ENCODE measurements at places on chromosomes 2 and 18. TPM values are rescaled to one million over a fixed set of nuclear protein-coding genes. Genes with fewer than 3 reads are reported as not detected.

The FBXO15 gene
- total RNA-seq, result 0.93 TPM

The NEUROD1 gene
- total RNA-seq, result 0.60 TPM

GRCh38 chr18:77127769-77128671 lies 4.6 kb downstream of the MBP start:
- DNase-seq, result peak; percentile 59
- H3K4me1 ChIP-seq, result no peaks in the 10 kb centered on the region
- no peaks in the 10 kb centered on the region for H3K27me3 ChIP-seq
- peak overlapping the region; percentile 54 for H3K27ac ChIP-seq
- no peak overlapping the region for H3K4me3 ChIP-seq

The CD226 gene
- 0.07 TPM for total RNA-seq

The HSBP1L1 gene
- 55.2 TPM for total RNA-seq

DNA sequence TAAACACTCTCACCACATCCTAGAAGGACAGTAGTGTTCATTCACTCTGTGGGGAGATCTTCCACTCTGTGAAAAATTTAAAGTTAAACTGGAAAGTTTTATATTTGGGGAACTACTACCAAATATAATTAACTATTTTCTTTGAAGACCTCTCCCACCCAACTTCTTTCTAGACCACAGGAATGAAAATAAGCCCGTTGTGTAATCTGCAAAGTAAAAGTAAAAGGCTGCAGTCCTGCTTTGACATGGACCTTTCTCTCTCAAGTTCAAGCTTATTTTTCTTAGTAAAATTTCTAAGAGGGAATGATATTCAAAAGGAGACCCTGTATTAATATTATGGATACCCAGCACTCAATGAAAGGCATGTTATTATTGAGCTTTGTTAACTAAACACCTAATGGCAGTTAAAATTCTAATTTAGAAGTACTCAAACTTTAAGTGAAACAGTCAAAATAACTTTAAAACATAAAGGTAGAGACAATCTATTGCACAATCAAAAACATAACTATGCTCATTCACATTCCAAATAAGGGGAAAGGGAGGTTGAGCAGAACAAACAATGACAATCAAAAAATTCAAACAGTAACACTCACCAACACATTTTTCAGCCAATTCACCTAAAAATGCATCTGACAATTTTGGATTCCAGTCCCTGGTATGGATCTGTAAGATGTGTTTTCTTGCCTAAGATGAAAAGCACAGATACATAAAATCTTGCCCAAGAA lies 98.5 kb downstream of the ATAD2B start:
- no peak overlapping the region for H3K4me3 ChIP-seq
- no peaks in the 10 kb centered on the region for H3K27me3 ChIP-seq
- H3K36me3 ChIP-seq, result no peaks in the 10 kb centered on the region
- no peak for DNase-seq
- H3K4me1 ChIP-seq, result no peaks in the 10 kb centered on the region

- H3K4me1 ChIP-seq, result no peaks in the 10 kb centered on the region
- H3K4me3 ChIP-seq, result no peak overlapping the region
- H3K27ac ChIP-seq, result no peak overlapping the region
- no peaks in the 10 kb centered on the region for H3K27me3 ChIP-seq
- no peak for DNase-seq
Measured at GRCh38 chr18:48627216-48627615, 88.4 kb downstream of the CTIF start.

DNA sequence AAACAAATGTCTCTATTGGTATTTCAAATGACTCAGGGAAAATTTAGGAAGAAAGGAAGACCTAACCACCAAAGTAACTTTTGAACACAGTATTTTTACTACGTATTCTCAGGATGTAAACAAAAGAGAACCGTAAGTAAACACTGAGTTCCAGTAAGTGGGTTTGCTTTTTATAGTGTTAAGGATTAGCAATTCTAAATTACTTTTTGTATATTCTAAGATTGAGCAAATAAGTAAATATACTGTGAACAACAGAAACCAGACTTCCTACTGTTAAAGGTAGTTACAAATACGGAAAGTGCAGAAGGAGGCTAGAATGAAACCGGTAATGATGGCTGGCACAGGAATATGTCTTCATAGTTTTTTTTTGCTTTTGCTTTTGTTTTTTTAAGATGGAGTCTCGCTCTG lies 31.5 kb downstream of the SESTD1 start:
- peak overlapping the region; percentile 14 for H3K27ac ChIP-seq
- no peak overlapping the region for H3K4me3 ChIP-seq
- peaks cover 6% of the 10 kb centered on the region for H3K4me1 ChIP-seq
- no peak for DNase-seq

- peak; percentile 44 for DNase-seq
- peaks cover 19% of the 10 kb centered on the region for H3K4me1 ChIP-seq
- peak overlapping the region; percentile 15 for H3K27ac ChIP-seq
- no peaks in the 10 kb centered on the region for H3K36me3 ChIP-seq
- H3K27me3 ChIP-seq, result no peaks in the 10 kb centered on the region
- no peak overlapping the region for H3K4me3 ChIP-seq
Measured at GRCh38 chr2:37616677-37617005, 54.8 kb downstream of the CDC42EP3 start.

GRCh38 chr2:147829106-147829505 lies 15.7 kb upstream of the ACVR2A start:
- no peaks in the 10 kb centered on the region for H3K36me3 ChIP-seq
- no peaks in the 10 kb centered on the region for H3K4me1 ChIP-seq
- no peaks in the 10 kb centered on the region for H3K27me3 ChIP-seq
- no peak overlapping the region for H3K4me3 ChIP-seq

DNA sequence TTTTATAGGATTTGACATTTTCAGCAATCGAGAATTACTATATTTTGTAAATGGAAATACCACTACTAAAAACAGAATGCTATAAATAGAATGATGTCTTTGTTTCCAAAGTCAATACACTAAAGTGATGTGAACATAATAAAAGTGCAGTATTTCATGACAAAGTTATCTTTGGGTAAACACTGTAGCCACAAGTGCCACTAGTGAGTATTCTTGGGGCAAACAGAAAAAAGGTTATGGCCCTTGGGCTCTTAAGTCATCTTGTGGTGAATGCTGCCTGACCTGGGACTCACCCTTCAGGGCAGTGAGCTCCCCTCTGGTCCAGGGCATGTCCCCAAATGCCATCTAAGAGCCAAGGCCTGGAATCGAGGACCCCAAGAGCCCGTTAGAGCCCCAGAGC lies 99.2 kb upstream of the KYNU start:
- no peaks in the 10 kb centered on the region for H3K36me3 ChIP-seq
- no peaks in the 10 kb centered on the region for H3K4me1 ChIP-seq
- no peak overlapping the region for H3K4me3 ChIP-seq
- H3K27me3 ChIP-seq, result no peaks in the 10 kb centered on the region
- H3K27ac ChIP-seq, result peak overlapping the region; percentile 25

- H3K27me3 ChIP-seq, result no peaks in the 10 kb centered on the region
- H3K4me3 ChIP-seq, result no peak overlapping the region
- no peak for DNase-seq
- H3K4me1 ChIP-seq, result no peaks in the 10 kb centered on the region
Measured at GRCh38 chr2:215404348-215405012, 31.4 kb downstream of the FN1 start.

The RTP5 gene
- not detected for total RNA-seq

DNA sequence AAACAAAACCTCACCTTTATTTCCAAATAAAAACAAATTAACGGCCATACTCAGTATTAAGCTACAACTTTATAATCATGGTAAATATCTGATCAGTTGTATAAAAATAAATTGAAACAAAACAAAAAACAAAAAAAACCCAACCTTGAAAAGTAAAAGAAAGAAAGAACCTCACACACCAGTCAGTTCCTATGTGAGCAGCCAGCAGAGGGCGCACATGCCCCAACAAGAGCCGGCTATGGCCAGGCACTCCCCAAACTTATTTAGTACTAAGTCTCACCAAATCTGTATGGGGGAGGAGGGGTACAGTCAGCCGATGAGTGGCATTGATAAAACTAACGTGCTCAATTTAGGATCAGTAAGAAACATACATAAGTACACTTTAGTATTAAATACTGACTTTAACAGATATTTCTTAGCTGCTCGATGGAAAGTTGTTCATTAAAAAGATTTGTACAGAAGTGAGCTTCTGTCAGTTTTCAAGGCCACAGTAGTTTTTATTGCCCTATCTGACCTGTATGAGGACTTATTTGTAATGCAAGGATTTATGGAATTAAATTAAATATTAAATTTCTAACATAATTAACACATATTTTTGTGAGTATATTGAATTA lies 172.6 kb downstream of the TCF4 start:
- H3K4me1 ChIP-seq, result peaks cover 7% of the 10 kb centered on the region
- no peak overlapping the region for H3K27ac ChIP-seq
- no peaks in the 10 kb centered on the region for H3K36me3 ChIP-seq
- no peak overlapping the region for H3K4me3 ChIP-seq
- peak; percentile 88 for DNase-seq
- H3K27me3 ChIP-seq, result no peaks in the 10 kb centered on the region

The THOC1 gene
- 58.8 TPM for total RNA-seq

DNA sequence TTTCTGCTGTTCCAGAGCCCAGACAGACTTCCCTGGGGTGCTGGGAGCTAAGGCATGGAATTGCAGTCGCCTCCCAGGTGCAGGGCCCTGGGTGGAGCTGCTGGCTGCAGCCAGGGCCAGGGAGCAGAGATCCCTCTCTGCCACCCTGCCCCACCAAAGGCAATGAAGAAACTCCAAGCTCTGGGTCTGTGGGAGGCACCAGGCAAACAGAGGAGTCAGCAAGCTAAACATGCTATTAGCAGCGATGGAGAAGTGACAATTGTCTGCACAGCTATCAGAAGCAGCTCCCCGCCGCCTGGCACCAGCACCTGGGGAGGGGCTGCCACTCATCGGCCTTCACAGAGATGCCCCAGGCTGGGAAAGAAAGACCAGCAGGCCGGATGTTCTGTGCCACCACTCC lies 28.0 kb upstream of the COX5B start:
- H3K27me3 ChIP-seq, result no peaks in the 10 kb centered on the region
- H3K4me1 ChIP-seq, result no peaks in the 10 kb centered on the region
- H3K4me3 ChIP-seq, result no peak overlapping the region
- no peaks in the 10 kb centered on the region for H3K36me3 ChIP-seq

The LOXHD1 gene
- not detected for total RNA-seq

The SCYGR3 gene
- total RNA-seq, result not detected

DNA sequence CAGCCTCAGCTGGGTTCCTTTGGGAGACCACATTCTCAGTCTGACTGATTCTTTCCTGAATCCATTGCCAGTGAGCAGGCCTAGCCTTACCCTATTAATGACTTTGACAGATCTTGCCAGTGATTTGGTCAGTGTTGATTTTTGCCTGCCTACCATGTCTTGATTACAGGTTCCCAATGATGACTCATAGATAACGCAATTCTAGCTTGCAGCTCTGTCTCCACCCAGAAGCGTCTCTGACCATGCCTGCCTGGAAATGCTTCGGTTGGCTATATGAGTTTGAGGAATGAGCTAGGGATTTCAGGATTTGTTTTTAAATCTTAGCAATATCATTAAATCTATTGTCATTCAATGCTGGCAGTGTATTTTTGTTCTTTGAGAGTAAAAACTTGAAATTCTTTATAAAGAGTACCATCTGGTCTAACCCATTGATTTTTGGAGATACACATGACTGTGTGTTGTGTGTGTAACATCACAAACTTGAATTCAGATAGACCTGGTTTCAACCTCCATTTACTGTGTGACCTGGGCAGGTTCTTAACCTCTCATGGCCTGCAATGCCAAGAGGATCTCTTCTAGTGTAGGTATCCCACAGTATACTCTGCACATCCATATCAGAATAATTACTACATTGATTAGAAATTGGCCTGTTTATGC lies 57.0 kb downstream of the CCDC150 start:
- H3K4me3 ChIP-seq, result no peak overlapping the region
- DNase-seq, result peak; percentile 58
- no peaks in the 10 kb centered on the region for H3K4me1 ChIP-seq
- no peaks in the 10 kb centered on the region for H3K36me3 ChIP-seq
- no peaks in the 10 kb centered on the region for H3K27me3 ChIP-seq
- no peak overlapping the region for H3K27ac ChIP-seq

- no peaks in the 10 kb centered on the region for H3K4me1 ChIP-seq
- H3K27me3 ChIP-seq, result no peaks in the 10 kb centered on the region
- H3K36me3 ChIP-seq, result no peaks in the 10 kb centered on the region
- H3K27ac ChIP-seq, result no peak overlapping the region
- no peak overlapping the region for H3K4me3 ChIP-seq
Measured at GRCh38 chr18:26462355-26462754, 86.0 kb downstream of the KCTD1 start.

The ARL5A gene
- total RNA-seq, result 68.3 TPM

GRCh38 chr2:226495466-226496272 lies 304.0 kb downstream of the IRS1 start:
- H3K4me3 ChIP-seq, result no peak overlapping the region
- no peaks in the 10 kb centered on the region for H3K4me1 ChIP-seq
- DNase-seq, result no peak
- H3K27ac ChIP-seq, result no peak overlapping the region
- H3K27me3 ChIP-seq, result no peaks in the 10 kb centered on the region
- H3K36me3 ChIP-seq, result no peaks in the 10 kb centered on the region

DNA sequence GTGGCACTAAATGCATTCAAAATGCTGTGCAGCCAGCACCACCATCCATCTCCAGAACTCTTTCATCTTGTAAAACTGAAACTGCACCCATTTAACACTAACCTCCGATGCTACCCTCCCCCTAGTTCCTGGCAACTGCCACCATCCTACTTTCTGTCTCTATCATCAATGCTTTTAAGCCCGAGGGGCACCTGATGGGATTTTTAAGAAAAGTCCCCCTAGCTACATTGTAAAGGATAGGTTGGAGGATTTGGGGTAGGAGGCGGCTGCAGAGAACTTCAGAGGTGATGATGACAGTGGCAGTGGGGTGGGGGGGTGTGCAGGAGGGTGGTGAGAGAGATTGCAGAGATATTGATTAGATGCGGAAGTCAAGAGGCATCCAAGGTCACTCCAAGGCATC lies 10.8 kb upstream of the YWHAQ start:
- no peak for DNase-seq
- peaks cover 17% of the 10 kb centered on the region for H3K4me1 ChIP-seq
- H3K27ac ChIP-seq, result no peak overlapping the region
- no peak overlapping the region for H3K4me3 ChIP-seq

DNA sequence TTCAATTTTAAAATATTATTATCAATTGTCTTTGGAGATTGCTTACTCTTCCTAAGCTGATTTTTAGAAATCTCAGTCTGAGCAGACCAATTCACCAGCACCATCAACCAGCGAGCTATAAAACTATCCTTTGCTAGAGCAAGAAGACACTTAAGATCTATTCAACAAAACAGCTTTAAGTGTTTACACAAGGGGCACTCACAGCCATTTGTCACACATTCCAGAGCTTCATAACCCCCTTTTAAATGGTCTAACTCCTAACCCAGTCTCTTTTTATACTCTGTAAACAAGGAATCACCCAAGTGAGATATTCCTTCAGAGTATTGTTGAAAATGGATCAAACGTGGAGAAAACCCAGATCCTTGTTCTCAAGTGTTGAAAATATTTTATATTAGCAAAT lies 1294.1 kb upstream of the CHAC2 start:
- no peak overlapping the region for H3K27ac ChIP-seq
- H3K4me1 ChIP-seq, result peaks cover 7% of the 10 kb centered on the region
- H3K36me3 ChIP-seq, result no peaks in the 10 kb centered on the region
- no peak for DNase-seq
- H3K27me3 ChIP-seq, result no peaks in the 10 kb centered on the region

All from hepatocyte (in vitro differentiated cells).